ENCODE measurements at places on chromosomes 7 and 10.

GRCh38 chr10:72812753-72813430 is 80.6 kb upstream of the OIT3 start:
- no peak for DNase-seq

- no peak for DNase-seq
Observed at GRCh38 chr7:137001041-137001440, 132.6 kb downstream of the CHRM2 start.

DNA sequence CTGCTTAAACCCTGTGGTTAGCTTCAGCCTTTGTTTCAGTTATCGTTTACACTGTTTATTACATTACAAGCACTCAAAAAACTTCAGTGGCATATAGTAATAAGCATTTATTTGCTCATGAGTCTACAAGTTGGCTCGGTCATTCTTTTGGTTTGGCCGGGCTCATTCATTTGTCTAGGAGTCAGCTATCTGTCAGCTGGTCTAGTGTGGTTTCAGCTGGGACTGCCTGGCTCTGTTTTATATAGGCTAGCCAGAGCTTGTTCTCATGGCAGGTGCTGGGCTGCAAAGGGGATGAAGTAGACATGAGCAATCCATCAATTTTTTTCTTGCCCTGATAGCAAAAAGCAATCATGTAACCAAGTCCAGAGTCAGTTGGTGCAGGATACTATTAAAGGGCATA is 103.6 kb downstream of the MKLN1 start:
- no peak for DNase-seq

GRCh38 chr10:27445070-27445469 is 59.0 kb upstream of the RAB18 start:
- DNase-seq = no peak

- no peak for DNase-seq
Observed at GRCh38 chr10:28984431-28984830, 304.4 kb upstream of the LYZL1 start.

GRCh38 chr7:131602994-131603372 is 46.6 kb upstream of the PODXL start:
- no peak for DNase-seq

GRCh38 chr10:6716516-6716915 is 136.4 kb upstream of the PRKCQ start:
- DNase-seq = no peak

DNA sequence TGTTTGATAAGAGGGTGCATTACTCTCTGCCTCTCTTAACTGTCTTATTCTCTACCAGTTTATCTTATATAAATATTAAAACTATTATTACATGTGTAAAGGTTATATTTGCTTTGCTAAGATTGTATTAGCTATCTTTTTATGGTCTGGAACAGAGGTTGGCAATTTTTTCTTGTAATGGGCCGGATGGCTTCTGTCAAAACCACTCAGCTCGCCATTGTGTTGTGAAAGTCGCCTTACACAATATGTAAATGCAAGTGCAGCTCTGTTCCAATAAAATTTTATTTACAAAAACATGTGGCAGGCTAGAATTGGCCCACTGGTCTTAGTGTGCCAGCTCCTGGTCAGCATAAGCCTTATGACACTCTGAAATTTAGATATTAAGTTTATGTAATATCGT is 185.8 kb downstream of the SDK1 start:
- no peak for DNase-seq

- no peak for DNase-seq
Observed at GRCh38 chr7:135262623-135263320, 29.1 kb downstream of the STRA8 start.

- no peak for DNase-seq
Observed at GRCh38 chr10:5531558-5532306, 7.0 kb downstream of the CALML3 start.

DNA sequence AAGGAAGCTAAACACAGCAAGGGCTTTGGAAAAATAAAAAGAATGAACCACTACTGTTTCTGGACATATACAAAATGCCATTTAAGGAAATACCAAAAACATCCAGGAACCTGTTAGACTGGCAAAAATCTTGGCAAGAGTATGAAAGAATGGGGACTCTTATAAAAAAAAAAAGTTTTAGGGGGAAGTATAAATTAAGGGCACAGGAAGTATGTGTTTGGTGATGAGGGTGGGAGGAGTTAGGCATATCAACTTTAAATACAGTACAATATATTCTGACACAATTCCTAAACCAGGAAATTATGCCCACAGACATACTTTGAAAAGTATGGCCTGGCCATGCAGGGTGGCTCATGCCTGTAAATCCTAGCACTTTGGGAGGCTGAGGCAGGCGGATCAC is 74.2 kb downstream of the WAPL start:
- DNase-seq = no peak
